ENCODE measurements at places on chromosomes 7 and 10. TPM values are rescaled to one million over a fixed set of nuclear protein-coding genes. Genes with fewer than 3 reads are reported as not detected.

TMEM236 gene
- total RNA-seq = under 0.01 TPM

OIT3 gene
- 0.18 TPM for total RNA-seq

CARD11 gene
- total RNA-seq = 0.43 TPM

PTPRN2 gene
- 0.71 TPM for total RNA-seq

TCAF2 gene
- 2.4 TPM for total RNA-seq

TMEM140 gene
- total RNA-seq = 14.6 TPM

LIPM gene
- total RNA-seq = not detected

SLC26A3 gene
- total RNA-seq = not detected

CYP3A5 gene
- total RNA-seq = 0.28 TPM

GATAD1 gene
- 24.5 TPM for total RNA-seq

PNLIPRP2 gene
- not detected for total RNA-seq

ATG9B gene
- total RNA-seq = 0.37 TPM

TLX1 gene
- not detected for total RNA-seq

NEURL1 gene
- total RNA-seq = 1.6 TPM

SSC4D gene
- 0.28 TPM for total RNA-seq

SPDYE9 gene
- not detected for total RNA-seq

RPEL1 gene
- total RNA-seq = under 0.01 TPM

SLC16A9 gene
- 0.55 TPM for total RNA-seq

MTG1 gene
- 22.5 TPM for total RNA-seq

PROSER2 gene
- 1.1 TPM for total RNA-seq

TUBAL3 gene
- not detected for total RNA-seq

PRTFDC1 gene
- 23.3 TPM for total RNA-seq

MET gene
- 12.9 TPM for total RNA-seq

PRR15 gene
- 0.28 TPM for total RNA-seq

LIPJ gene
- under 0.01 TPM for total RNA-seq

LRRC17 gene
- total RNA-seq = 71.5 TPM

VAX1 gene
- total RNA-seq = not detected

ACTL6B gene
- not detected for total RNA-seq

KCNMA1 gene
- 30.9 TPM for total RNA-seq

EBLN1 gene
- total RNA-seq = not detected

CXCL12 gene
- 135 TPM for total RNA-seq

ABI1 gene
- 21.7 TPM for total RNA-seq

HUS1 gene
- 10.7 TPM for total RNA-seq

MGAM2 gene
- total RNA-seq = not detected

OR2F2 gene
- not detected for total RNA-seq
